ENCODE measurements at places on chromosomes 7 and 10. TPM values are rescaled to one million over a fixed set of nuclear protein-coding genes. Genes with fewer than 3 reads are reported as not detected.

- H3K4me3 ChIP-seq: peak within 1 kb of the TSS; percentile 86
- peaks cover 3% of the 10 kb centered on the region for H3K4me1 ChIP-seq
- peak; percentile 94 for DNase-seq
- peaks cover 11% of the 10 kb centered on the region for H3K27me3 ChIP-seq
Measured at GRCh38 chr7:73623798-73624668, at the start of gene MLXIPL. TSS of gene MLXIPL (minus strand) at chr7:73624522. CDS start at chr7:73624492, 30 bp downstream.

Gene ABCC2
- total RNA-seq: 0.42 TPM

Gene CEP55
- total RNA-seq: 19.6 TPM

Gene HERC4
- total RNA-seq: 39.3 TPM

- no peaks in the 10 kb centered on the region for H3K4me1 ChIP-seq
- no peak for DNase-seq
- H3K36me3 ChIP-seq: no peaks in the 10 kb centered on the region
- H3K27me3 ChIP-seq: no peaks in the 10 kb centered on the region
Measured at GRCh38 chr7:57216340-57216739, 84.1 kb upstream of the ZNF479 start.

Measured in H1 (cell line).